Activated naive CD4-positive, alpha-beta T cell treated with anti-CD3 and anti-CD28 coated beads, Interleukin-2, amount 50 U/mL, for 72 hours (primary cell): ENCODE measurements at places on chromosomes 5 and 9. TPM values are rescaled to one million over a fixed set of nuclear protein-coding genes. Genes with fewer than 3 reads are reported as not detected.

FBXL7 gene
- total RNA-seq = not detected

CDH9 gene
- not detected for total RNA-seq

ABITRAM gene
- 10.0 TPM for total RNA-seq

SMIM33 gene
- 0.11 TPM for total RNA-seq

PDE8B gene
- total RNA-seq = not detected

SPINK7 gene
- total RNA-seq = not detected

ARHGAP26 gene
- 23.4 TPM for total RNA-seq

RLN2 gene
- total RNA-seq = 2.4 TPM

PCDHA1 gene
- not detected for total RNA-seq

SLC6A19 gene
- not detected for total RNA-seq

ACTBL2 gene
- total RNA-seq = not detected

CDKN2B gene
- 0.23 TPM for total RNA-seq

LRRC19 gene
- total RNA-seq = not detected

PCDHGB2 gene
- 0.20 TPM for total RNA-seq

PAPPA gene
- 0.37 TPM for total RNA-seq

OR1Q1 gene
- 0.35 TPM for total RNA-seq

DIPK1B gene
- total RNA-seq = not detected

AJM1 gene
- 3.7 TPM for total RNA-seq

LEAP2 gene
- 1.5 TPM for total RNA-seq

ANKRD31 gene
- total RNA-seq = 0.47 TPM

CATSPER3 gene
- 0.51 TPM for total RNA-seq

CDKN2A gene
- total RNA-seq = 0.43 TPM

UGT3A2 gene
- 0.41 TPM for total RNA-seq

PCDHB7 gene
- not detected for total RNA-seq

PCDHGA10 gene
- total RNA-seq = not detected
